NCI-H1930 (cell line): ENCODE measurements at places on chromosomes 2 and 18.

GRCh38 chr18:10732990-10733389, 207.2 kb downstream of the NAPG start:
- DNase-seq, result no peak

GRCh38 chr2:128439791-128440665, 121.4 kb upstream of the HS6ST1 start:
- DNase-seq, result no peak

GRCh38 chr2:85619617-85620016, 3.6 kb downstream of the USP39 start:
- DNase-seq, result no peak

DNA sequence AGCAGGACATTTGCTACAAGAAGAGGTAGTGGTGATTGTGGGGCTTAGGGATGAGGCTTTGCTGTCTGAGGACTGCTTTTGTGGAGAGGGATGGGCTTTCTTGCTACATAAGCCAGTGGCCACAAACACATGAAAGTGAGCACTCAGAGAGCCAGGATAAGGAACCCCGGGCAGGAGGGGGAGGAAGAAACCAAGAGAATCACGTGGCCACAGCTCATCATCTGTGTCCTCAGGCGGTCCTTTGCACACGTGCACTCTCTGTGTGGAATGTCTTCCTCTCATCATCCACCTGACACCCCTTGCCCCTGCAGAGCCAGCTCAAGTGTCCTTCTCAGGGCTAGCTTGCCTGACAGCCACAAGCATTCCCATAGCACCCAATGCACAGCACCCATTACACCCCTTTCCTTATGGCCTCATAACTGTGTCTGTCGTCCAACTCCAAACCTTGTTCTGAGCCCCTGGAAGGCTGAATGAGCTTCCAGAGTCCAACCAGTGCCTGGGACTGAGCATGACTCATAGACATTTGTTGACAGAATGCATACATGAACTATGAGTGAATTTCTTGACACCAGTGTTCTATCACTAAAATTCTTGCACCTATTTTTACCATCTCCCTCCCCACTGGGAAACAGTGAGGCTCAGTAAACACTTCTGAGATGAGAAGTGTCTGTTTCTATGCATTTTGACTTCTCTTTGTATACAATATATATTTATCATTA, 398.3 kb downstream of the ALK start:
- DNase-seq, result no peak

- DNase-seq, result no peak
Observed at GRCh38 chr2:136065384-136065783, 52.6 kb downstream of the CXCR4 start.

- no peak for DNase-seq
Observed at GRCh38 chr2:131040661-131041401, 52.4 kb downstream of the FAM168B start.

DNA sequence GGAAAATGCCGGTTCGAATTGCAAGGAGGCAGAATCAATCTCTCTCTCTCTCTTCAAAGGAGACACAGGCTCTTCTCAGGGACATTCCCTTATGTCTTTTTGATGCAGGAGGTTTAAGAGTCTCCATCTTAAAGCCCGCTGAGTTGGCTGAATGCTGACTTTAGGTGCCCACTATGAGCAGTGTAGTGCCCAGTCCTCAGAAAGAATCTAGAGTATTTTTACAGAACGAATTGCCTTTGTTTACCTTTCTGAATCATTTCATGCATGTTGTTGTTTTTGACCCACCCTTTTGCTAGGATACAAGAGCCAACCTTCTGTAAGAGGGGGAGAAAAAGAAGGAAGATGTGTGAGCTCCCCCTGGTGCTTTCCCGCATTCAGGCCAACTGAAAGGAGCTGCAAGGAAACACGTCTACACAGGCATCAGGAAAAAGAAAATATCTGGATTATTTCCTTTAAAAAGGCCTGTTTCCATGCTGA, 193.5 kb upstream of the TCF4 start:
- DNase-seq, result peak; percentile 46

DNA sequence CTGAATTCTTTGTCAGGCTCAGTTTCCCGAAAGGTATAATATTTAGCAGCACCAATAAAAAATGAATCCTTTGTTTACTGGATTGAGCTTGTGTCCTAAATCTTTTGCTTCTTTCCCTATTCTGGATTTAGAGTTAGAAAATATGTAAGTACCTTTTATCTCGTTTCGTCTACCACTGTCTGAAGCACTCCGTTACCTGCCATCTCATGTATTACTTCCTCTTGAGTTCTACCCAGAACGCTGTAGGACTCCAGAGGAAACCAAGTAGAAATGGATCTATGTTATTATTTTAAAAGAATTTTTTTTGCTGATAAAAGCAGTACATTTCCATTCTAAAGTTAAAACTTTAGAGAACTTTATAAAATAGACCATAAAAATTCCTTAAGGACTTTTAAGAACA, 13.5 kb downstream of the ANKRD12 start:
- no peak for DNase-seq

DNA sequence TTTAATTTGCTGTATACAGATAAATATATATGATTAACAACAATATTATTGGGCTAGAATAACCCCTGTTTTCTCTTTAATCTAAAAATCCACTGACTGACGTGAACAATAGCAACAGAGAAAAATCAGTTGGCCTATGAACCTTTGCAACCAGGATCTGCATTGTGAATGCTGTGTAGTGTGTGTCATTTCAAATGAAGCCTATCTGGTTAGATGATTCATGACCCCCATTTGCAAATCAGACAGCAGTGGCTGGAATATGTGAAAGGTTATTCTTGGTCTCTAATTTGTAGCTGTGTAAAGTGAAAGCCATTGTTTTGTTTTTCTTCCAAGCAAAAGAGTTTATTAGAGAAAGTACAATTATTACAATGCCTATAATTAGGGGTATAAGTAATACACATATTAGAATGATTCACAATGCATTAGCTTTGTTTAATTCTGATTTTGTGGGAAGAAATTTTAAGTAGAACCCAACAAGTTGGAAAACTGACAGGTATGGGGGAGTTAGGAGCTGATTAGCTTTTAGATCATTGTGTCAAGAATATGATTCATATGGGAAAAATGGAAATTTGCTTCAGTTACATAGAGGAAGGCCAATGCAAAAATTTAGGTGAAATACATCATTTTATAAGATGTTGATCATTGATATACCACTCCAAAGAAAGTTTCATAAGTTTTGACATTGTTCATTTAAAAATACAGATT, 1362.2 kb upstream of the TMEFF2 start:
- no peak for DNase-seq

- no peak for DNase-seq
Observed at GRCh38 chr2:2271469-2271941, 59.6 kb downstream of the MYT1L start.

DNA sequence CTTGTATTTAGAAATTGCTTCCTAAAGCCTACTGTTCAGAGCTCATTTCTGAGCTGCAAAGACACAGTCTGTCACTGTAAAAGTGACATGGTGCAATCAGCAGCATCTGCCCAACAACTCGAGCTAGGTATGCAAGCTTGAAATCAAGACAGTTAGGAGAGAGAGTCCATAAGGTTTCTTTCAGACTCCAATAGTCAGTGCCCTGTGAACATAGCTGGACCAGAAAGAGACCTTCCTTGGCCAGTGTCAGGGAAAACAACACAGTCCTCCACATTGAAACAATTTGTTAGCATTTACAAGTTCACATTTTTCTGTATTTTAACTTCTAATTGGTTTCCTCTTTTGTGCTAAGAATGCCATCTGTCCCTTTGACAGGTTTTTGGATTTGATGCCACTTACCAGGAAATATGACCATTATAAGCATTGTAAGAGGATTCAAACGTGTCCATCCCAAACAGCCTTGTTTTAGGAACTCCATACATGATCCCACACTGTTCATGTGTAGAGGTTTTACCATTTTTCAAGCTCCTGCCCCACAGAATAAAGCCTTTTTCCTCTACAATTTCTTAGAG, 8.9 kb upstream of the MYCN start:
- no peak for DNase-seq

DNA sequence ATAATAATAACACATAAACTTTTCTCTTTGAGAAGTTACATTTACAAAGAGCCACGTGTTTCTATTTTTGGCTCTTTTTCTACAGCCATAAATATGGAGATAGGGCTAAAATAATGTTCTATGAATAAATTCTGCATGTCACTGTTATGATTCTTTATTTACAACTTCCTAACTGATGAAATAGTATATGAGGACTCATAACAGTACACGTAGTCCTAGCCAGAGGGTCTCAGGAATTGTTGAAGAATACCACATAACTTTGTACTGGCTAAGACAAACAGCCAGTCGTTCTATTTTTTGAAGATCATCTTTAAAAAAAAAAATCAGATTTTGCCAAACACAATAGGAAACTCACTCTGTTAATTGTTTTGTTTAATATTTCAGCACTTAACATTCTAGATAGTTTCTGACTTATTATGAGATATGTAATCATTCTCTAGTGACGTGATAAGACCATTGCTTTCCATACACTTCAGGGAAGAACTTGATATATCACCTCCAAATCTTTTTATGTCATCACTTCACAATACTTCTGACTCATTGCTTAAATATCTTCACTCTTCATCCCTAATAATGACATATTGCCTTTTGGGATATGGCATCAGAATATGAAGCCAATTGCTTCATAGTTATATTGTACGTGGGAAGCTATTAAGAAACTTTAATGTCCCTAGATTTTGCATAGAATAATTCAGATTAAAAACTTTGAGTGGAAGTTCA, 256.1 kb downstream of the XIRP2 start:
- DNase-seq, result no peak

DNA sequence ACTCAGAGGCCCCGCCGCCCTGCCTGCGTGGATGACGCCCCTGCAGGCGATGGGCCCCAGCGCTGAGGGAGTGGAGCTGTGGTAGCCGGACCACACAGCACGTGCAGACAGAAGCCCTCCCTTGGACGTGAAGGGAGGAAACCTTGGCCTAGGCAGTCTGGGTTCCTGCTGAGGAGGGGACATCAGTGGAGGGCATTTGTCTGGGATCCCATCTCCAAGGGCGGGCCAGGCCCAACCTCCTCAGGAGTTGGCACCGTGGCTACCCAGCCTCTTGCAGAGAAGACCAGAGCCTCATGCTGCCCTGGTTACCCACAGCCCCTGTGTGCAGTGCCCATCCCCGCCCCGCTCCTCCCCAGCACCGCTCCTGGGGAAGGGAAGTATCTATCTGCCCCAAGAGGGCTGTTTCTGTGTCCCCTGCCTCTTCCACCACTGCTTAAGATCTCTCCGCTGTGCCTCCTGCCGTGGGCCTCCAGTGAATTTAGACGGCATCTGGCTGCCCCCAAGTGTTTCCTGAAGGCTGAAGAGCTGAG, 241.8 kb downstream of the KLHL29 start:
- no peak for DNase-seq

- no peak for DNase-seq
Observed at GRCh38 chr2:162734866-162735265, 103.7 kb downstream of the KCNH7 start.

- DNase-seq, result no peak
Observed at GRCh38 chr2:202100176-202100575, 27.1 kb downstream of the KIAA2012 start.

DNA sequence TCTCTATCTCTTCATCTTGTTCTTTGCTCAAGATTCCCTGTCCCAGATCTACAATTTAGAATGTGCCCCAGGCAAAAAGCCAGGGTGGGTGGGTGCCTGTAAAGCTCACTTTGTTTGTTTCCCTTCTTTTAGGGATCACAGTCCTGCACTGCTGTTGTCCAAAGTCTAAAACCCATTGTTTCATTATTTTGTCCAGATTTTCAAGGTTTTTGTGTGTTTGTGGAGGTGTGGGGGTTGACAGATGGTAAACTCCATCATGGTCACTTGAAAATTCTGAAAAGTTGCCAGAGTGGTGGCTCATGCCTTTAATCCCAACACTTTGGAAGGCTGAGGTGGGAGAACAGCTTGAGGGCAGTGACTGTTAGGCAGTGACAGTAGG, 41.5 kb downstream of the YES1 start:
- DNase-seq, result no peak

GRCh38 chr2:160332318-160332717, 132.2 kb upstream of the ITGB6 start:
- no peak for DNase-seq
